ENCODE measurements at places on chromosomes 5 and 9.

DNA sequence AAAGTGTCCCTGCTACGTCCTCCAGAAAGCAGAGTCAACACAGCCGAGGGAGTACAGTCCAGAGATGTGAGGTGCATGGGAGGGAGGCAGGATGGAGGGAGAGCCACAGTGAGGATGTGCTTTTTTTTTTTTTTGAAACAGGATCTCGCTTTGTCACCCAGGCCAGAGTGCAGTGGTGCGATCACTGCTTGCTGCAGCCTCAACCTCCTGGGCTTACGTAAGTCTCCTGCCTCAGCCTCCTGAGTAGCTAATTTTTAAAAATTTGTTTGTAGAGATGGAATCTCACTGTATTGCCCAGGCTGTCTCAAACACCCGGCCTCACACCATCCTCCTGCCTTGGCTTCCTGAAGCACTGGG, 33.2 kb upstream of the ALDH1B1 start:
- no peak for DNase-seq

GRCh38 chr5:139262742-139263445, 30.6 kb upstream of the MATR3 start:
- DNase-seq = peak; percentile 92

DNA sequence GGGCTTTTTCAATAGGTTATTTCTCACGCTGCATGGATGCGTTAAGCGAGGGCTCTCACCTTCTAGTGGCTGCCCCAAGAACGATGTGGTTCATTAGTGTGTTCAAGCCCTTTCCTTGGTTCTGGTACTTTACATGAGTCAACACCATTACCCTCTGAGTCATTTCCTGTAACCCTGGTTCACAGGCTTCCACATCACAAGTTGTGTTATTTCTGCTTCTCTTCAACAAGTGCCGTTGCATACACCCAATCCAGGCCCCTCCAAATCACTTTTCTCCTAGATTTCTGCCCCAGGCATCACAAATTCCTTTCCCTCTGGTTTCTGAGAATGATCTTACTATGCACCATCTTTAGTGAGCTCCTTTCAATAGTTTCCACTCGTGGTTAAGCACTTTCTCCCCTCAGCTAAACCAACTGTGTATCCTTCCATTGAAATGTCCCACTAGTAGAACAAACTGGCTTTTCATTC, 69.5 kb upstream of the RAD23B start:
- peak; percentile 98 for DNase-seq

GRCh38 chr5:61330341-61330844, 1.7 kb upstream of the ZSWIM6 start:
- DNase-seq = peak; percentile 66

DNA sequence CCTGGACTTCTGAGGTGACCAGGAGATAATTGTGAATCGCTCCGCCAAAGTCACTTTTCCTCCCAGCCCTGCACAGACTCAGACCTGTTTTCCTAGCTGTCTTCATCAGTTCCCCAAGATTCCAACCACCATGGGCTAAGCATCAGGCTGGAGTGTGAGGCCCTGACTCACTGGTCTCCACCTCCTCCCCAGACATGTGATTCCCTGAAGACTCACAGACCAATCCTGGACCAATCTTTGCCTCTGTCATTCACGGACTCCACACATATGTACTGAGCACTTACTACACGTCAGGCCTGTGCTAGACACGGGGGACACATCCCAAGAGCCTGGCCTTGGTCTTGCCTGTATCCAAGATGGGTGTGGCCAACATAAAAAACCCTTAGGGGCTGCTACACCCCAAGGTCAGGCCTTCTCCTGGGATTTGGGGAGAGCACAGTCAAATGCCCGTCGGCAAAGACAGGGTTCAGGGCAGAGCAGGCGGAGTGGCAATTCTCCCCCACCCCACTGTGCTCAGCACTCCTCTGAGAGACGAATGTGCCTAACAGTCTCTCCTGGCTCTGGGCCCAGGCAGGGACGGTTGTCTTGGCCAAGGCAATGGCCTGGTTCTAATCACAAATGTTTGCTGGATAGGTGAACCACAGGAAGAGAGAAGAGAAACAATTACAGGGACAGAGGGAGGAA, 11.9 kb downstream of the EEIG1 start:
- DNase-seq = peak; percentile 94

GRCh38 chr5:175448276-175448675, 4.3 kb upstream of the DRD1 start:
- no peak for DNase-seq

GRCh38 chr9:22117511-22118384, 108.6 kb upstream of the CDKN2B start:
- DNase-seq = peak; percentile 54

DNA sequence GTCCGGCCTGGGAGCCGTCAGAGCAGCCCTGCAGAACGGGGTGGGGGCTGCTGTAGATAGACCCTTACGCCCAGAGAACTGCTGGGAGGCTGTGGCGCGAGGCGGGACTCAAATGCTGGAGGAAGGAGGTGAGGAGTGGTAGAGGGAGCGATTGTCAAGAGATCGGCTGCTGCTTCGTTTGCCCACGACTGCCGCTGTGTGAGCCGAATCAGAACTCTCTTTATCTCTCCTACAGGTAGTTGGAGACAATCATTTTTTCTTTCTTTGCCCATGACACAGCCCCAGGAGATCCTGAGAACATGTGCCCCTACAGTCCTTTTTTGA, 456 bp downstream of the ZNF79 start:
- no peak for DNase-seq

DNA sequence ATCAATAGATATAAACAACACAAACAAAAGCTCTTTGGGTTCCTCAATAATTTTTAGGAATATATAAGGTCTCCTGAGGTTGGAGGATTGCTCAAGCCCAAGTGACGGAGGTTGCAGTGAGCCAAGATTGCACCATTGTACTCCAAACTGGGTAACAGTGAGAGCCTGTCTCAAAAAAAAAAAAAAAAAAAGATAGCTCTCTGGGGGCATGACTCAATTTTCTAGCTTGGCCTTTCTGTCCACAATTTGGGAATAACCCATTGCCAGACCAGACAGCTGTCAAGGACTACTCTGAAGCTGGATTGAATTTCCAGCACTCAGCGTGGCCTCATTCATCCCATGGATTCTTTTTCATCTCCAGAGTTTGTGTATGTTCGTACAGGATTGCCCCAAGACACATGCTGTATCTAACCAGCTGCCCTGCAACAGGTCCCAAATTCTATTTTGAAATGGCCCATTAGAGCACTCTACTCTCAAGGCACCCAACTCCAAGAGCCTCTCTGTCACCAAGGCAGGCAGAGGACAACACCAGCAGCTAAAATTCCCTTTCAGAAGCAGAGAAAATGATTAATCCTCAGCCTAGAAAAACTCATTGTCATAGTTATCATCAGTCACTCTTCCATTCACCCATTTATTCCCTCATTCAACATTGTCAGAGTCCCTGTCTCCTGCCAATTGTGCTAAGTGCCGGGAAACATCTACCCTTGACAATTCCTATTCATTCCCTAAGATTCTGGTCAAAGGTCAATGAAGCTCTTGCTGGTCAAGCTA, 8.7 kb downstream of the FAM193B start:
- DNase-seq = peak; percentile 81

DNA sequence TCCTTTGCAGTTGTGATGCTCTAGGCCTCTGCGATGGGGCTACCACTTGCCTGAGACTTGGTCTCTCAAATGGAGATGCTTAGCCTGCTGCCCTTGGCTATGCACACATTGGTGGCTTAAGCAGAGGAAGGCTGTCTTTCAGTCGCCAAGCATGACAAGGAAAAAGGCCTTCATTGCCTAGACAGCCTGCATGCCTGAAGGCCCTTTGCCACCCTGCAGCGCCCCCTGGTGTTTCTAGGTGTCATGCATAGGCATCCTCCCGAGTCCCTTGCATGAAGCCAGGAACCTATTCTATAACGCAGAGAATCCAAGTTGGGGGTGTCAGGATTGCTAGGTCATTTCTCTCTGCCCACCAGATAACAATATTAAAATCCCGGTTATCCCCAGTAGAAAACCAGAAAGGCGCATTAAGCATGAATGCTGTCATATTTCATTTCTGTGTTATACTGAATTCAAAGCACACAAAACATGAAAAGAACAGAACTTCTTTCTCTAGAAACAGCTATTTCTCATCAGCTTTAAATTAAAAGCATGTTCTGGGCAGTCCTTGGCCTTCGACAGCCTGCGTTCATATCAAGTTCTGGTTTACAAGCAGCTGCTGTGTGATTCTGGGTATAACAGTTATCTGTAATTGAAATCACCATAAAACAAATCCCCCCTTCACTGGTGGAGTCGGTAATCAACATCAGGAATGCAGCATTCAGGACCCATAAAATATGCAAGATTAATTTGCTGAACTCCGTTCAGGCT, 59.7 kb upstream of the TRPC7 start:
- DNase-seq = peak; percentile 65

GRCh38 chr9:104838958-104839357, 75.0 kb downstream of the NIPSNAP3B start:
- no peak for DNase-seq

DNA sequence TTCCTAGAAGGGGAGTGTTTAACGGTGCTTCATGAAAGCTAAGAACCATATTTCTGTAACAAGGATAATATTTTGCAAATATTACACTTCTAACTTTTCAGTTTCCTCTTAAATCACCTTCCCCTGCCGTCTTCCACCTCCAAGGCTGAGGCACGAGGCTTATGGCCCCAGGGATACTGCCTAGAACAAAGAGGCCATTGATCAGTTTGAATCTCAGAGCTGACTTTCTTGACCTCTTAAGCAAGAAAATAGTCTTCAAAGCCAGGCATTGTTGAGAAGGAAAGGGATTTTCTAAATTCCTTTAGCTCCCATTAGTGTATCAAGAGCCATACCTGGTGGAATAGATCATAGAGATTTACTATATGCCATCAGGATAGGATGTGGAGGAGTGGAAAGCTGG, 566.2 kb downstream of the BNC2 start:
- no peak for DNase-seq

DNA sequence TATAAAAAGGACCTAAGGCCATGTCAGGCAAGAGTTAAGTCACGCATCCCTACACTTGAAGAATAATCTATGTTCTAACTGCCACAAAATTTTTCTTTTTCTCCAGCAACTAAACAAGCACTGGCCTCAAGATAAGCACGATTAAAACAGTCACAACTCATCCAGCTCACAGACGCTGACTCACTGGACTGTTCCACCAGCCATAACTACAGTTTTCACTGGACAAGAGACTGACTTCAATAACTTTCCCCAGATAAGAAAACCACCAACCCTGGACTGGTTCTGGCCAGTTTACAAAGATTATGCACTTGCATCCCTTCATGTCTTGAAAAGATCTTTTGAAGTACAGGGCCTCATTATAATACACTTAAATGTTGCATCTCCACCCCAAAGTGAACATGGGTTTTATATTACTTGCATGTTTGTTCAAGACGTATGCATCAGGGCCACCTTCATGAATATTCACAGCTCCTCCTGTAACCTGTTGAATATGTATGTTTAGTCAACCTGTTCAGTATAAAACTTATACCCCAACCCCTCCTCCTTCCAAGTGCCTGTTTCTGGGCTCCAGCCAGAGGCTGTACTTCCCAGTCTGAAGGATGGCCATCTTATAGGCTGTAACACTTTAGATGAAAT, 129.3 kb upstream of the EPB41L4A start:
- DNase-seq = peak; percentile 69

- no peak for DNase-seq
Measured at GRCh38 chr9:128231638-128232527, 28.7 kb downstream of the DNM1 start.

DNA sequence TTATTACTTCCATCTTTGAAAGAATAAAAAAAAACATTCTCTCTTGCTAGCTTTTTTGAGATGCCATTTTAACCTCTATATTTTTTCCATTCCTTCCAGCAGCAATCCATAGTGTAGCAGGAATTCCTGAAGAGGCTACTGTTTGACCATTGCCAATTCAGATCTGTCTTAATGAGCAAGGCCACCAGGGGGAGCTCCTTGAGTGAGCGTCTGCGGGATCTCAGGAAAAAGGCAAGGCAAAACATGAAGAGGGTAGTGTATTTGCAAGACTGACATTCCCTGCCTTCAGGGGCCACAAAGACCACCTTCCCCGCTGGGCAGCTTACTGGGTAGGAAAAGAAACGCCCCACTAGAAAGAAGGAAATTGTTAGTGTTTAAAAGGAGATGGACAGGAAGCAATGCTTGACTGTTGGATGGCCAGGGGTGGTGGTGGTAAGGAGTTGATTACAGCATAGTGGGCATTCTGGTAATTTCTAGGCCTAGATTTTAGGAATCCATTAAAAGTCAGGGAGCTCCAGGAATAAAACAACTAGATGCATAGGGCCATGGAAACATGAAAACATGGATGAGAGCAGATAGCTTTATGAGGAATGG, 206.6 kb upstream of the HAPLN1 start:
- peak; percentile 67 for DNase-seq

- DNase-seq = no peak
Measured at GRCh38 chr5:68688547-68688946, 405.3 kb upstream of the SLC30A5 start.

GRCh38 chr5:2335733-2336515, 415.6 kb downstream of the IRX2 start:
- no peak for DNase-seq

DNA sequence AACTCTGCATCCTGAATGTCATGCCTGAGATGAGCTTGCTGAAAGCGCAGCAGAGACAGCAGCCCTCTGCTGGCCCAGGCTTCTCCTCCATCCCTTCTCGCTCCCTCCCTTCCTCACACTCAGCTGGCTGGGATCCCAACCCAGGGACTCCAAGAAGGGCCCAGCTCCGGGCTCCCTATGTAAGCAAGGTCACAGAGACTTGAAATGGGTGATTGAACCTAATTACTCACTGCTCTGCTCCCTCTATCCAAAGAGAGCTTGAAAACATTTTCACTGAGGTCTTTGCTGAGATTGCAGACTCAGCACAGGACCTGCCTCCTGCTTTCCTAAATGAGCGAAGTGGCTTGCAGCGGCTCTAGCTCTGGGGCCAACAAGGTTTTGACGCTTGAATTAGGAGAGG, 42.8 kb downstream of the RAPGEF1 start:
- peak; percentile 45 for DNase-seq

GRCh38 chr9:13791816-13792215, 512.3 kb upstream of the MPDZ start:
- no peak for DNase-seq

- DNase-seq = no peak
Measured at GRCh38 chr9:7813030-7813429, 13.5 kb upstream of the DMAC1 start.

GRCh38 chr5:99032234-99033013, 103.6 kb upstream of the CHD1 start:
- peak; percentile 80 for DNase-seq

DNA sequence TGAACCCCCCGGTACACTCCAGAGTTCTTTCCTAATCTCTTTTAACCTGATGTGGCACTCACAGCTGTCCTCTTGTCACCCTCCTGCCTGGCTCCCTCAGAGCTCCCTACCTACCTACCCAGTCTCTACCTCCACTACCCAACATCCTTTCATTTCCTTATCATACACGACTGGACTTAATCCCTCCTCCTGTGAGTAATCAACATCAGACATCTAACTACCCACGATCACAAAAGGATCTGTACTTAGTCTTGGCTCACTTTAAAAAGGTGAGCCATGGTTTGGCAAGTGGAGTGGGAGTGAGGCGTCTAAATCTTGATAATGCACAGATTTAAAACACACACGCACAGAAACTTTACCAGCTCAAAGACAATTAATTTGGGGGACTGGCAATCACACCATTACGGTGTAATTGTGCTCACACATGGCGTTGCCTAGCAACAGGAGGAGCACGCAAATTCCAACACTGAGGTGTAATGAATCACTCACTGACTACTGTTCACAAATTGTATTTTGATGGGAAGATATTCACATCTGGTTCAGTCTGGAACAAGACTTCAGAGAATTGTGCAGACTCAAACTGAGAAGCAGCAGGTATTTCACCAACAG, 235.9 kb downstream of the EPB41L4A start:
- peak; percentile 19 for DNase-seq

GRCh38 chr9:108860354-108860753, 1.7 kb upstream of the ACTL7A start:
- no peak for DNase-seq
